SHP77 (cell line): ENCODE measurements at places on chromosomes 4 and X.

DNA sequence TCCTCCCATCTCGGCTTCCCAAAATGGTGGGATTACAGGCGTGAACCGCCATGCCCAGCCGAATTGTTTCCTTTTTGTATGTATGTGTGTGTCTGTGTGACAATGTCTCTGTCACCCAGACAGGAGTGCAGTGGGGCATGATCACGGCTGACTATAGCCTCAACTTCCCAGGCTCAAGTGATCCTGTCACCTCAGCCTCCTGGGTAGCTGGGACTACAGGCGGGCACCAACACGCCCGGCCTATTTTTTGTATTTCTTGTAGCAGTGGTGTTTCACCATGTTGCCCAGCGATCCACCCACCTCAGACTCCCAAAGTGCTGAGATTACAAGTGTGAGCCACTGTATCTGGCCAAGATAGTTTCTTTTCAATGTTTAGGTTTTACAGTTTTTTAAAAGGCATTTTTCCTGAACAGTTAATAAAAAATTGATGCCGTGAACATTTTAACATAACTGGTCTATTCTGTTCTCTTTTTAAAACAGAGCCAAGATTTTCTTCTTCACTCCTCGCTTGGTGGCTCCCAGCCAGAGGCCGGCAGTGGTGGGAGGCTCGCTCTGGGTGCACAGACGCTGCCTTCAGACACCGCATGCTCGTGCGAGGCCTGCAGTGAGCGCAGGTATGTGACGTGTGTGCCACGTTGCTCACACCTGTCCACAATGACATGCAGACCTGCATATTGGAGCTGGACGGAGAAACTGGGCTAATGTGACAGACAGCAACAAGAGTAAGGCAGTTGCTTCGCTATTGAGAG lies 88.5 kb downstream of the FAM193A start:
- no peak for DNase-seq

- no peak for DNase-seq
These were observed 73.7 kb downstream of the LEF1 start for GRCh38 chr4:108094923-108095482.

GRCh38 chr4:166128403-166128802 lies 255.4 kb downstream of the TLL1 start:
- no peak for DNase-seq

DNA sequence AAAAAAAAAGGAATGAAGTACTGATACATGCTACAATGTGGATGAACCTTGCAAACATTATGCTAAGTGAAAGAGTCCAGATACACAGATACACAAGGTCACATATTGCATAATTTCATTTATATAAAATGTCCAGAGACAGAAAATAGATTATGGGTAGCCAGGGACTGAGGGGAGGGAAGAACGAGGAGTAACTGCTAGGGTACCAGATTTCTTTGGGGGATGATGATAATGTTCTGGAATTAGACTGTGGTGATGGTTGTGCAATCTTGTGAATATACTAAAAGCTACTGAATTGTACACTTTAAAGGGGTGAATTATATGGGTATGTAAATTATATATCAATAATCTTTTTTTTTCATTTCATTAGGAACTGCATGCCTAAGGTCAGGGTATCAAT lies 20.8 kb upstream of the AP1AR start:
- no peak for DNase-seq

DNA sequence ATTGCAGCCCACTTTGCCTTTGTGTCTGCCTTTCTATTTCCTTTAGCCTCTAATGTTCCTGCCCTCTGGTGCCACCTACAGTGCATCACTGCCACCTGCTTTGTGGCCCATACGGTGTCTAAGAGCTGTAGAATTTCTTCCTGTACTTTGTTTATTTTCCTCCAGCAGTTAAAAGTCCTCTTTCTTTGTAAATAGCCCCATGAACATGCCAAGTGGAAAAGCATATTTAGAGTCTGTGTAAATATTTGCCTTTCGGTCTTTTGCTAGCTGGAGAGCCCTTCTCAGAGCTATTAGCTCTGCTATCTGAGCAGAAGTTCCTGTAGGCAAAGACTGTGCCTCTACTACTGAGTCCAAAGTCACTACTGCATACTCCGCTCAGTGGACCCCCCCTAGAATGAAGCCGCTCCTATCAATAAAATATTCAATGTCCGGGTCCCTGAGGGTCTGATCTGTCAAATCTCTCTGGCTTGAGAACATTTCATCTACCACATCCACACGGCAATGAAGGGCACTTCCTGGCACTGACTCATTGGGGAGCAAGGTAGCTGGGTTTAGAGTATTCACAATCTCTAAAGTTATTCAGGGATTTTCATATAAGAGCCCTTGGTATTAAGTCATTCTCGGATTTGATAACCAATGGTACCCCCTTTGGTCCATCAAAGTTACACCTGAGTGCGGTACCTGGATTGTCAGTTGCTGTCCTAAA lies 36.3 kb downstream of the SULT1E1 start:
- DNase-seq: peak; percentile 38

GRCh38 chr4:93080316-93080715 lies 748.2 kb upstream of the ATOH1 start:
- DNase-seq: no peak

DNA sequence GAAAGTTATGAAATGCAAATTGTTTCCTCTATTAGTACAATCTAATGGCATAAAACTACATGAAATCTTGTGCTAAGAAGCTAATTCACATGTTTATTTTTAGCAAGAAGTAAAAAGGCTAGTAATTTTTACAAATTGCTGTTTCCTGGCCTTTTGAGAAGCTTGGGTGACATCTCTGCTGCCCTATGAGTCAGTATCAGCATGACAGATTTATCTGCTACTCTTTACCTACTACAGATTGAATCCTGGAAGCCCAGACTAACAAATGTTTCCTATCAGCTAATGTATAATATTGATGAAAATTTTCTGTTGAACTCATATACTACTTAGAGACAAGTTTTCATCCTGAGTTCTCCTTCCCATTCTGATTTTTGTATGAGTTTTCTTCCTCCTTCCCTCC lies 232.4 kb downstream of the DCTD start:
- DNase-seq: no peak
